ENCODE measurements at places on chromosomes 4 and X.
A peak's percentile ranks its signal among the peaks of the same experiment; 100 is the strongest.

DNA sequence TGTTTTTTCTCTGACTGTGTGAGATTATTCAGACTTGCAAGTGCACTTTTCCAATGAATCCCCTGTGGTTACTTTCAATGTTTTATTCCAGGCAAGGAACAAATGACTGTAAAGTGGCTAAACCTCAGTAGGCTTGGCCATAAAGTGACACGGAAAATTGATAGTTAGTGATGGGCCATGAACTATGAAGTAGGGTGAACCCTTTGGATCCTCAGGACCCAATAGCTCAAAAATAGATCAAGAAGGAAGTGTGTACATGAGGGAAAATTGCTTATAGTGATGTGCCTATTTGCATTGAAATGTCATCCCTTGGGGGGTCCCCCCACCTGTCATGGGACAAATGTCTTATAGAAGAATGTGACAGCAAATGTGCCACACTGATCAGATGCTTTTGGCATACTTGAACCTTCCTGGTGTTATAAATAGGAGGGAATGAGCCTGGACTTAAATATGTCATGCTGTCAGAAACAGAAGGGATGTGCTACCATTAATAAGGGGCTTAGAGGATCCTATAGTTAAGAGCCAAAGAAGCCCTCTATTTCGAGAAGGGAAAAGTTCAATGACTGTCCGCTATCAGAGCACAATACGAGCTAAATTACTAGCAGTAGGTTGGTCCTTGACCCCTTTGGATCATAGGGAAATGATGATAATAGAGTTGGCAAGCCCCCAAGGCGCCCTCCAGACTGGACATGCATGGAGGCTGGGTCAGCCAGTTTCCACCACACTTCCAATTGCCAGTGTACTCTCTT lies 30.3 kb downstream of the SLC16A2 start:
- no peak for DNase-seq

DNA sequence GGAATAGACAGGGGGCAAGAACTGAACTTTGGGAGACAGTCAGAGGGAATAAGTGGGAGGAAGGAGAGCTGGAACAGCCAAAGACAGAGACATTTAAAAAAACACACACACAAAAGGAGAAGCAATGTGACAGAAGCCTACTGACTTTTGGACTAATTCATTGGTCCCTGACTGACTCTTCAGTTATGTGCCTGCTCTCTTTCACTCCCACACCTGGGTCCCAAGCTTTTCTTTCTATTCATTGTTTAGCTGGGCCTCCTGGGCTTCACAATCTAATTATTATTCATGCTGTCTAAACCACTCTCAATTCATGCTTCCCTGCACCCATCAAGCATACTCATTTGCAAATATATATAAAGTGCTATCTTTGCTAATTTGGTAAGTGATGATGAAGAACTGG lies 139.2 kb upstream of the IRS4 start:
- no peak for DNase-seq

DNA sequence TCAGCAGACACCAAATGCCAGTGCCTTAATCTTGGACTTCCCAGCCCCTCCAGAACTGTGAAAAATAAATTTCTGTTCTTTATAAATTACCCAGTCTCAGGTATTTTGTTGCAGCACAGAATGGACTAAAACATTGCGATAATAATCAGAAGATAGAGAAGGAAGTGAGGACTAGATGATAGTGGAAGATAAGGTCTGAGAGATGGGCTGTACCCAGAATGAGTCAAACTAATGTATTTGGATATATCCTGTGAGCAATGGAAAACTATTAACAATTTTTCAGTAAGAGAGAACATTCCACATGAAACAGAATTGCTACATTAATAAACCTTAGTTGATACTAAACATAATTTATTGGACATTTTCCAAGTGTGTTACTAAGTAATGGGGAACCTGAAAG lies 93.3 kb downstream of the FANCB start:
- no peak for DNase-seq

DNA sequence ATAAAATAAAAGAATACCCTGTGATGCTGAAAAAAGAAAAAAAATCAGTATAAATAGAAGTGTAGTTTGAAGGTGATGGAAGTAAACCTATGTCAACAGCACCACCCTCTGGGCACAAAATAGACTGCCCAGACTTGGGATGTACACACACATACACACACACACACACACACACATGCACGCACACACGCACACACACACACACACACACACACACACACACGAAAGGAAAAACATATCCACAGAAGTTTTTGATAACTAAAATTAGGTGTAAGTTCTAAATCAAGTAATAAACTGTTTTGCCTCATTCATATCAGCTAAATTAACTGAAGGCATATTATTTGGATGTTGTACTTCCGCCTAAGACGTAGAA lies 40.5 kb downstream of the ANXA5 start:
- peak; percentile 22 for DNase-seq

DNA sequence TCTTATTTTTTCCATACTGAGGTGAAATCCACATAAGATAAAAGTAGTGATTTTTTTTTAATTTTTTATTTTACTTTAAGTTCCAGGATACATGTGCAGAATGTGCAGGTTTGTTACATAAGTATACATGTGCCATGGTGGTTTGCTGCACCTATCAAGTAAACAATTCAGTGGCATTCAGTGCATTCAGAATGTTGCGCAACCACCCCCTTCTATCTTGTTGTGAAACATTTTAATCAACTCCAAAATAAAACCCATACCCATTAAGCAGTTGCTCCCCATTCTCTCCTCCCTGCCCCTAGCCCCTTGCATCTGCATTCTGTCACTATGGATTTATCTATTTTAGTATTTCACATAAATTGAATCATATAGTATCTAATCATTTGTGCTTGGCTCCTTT lies 121.2 kb downstream of the KLHL13 start:
- no peak for DNase-seq

DNA sequence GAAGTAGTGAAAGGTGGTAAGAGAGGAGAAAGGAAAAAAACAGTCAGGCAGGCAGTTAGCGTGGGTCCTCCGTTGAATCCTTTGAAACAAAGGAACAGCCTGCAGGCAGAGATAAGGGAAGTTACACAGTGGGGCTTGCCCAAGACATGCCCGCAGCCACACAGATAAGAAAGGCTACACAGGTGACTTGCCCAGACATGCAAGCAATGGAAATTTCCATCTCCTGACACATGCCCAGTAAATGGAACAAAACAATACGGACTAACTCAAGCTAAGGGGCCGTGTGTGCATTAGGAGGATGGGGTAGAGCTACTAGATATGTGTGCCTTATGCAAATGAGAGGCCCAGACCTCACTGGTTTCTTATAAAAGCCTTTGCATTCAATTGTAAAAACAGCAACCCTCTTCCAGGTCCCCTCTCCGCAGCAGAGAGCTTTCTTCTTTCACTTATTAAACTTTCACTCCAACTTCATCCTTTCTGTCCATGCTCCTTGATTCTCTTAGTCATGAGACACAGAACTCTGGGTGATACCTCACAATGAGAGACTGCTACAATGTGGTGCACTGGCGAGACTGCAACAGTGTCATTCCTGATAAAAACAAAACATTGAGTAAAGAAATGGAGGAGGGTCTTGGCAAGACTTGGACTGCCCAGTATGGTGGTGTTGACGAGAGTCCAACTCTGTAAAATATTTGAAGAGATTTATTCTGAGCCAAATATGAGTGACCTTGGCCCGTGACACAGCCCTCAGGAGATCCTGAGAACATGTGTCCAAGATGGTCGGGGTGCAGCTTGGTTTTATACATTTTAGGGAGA lies 997.4 kb upstream of the PRKX start:
- no peak for DNase-seq

GRCh38 chr4:147571036-147571770 lies 46.0 kb upstream of the TMEM184C start:
- DNase-seq, result no peak

- no peak for DNase-seq
Measured at GRCh38 chrX:3362956-3363355, 16.5 kb upstream of the MXRA5 start.

DNA sequence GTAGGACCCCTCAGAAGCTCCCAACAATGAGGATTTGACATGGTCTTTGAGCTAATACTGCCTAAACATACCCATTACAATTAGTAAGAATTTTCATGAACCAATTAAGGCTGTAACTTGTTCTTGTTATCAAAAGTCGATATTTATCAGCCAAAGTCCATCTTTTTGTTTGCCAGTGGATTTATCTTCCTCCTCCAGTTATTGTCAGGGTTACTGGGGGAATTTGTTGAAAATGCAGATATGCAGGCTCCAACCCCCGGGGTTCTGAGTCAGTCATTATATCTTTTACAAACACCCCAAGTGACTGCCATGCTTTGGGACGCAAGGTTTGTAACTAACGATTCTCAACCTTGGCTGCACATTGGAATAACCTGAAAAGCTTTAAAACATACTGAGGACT lies 338.8 kb upstream of the PPARGC1A start:
- DNase-seq, result no peak

- DNase-seq, result no peak
Measured at GRCh38 chr4:67935888-67936287, 27.4 kb downstream of the TMPRSS11A start.

DNA sequence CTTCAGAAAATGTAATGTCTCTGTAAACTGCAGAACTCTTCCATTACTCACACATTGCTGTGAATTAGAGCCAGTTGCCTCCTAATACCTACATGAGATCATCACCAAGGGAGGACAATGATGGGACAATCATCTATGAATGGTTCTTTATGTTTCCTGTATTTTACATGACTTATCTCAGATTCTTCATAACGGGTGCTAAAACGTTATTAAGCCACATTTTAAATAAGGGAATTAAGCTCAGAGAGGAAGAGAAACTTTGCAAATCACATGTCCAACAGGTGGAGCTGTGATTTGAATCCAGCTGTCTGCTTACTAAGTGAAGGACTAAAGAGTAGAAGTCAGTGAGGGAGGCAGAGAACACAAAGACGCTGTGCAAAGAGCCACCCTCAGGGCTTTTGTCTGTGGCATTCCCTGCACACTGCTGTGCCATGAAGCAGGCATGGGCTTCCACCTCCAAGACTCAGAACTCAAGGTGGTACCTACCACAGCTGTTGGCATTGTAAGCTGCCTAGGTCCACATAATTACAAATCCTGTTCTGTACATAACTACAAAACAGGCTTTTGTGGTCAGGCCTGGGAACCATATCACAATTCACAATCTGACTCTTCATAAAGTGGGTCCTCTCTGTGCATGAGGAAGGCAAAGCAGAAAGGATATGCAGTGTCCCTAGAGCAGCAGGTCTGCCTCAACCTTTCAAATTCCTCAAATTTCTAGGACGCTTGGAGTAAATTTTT lies 12.8 kb downstream of the TBC1D9 start:
- no peak for DNase-seq
